ENCODE measurements at places on chromosomes 4 and X.

DNA sequence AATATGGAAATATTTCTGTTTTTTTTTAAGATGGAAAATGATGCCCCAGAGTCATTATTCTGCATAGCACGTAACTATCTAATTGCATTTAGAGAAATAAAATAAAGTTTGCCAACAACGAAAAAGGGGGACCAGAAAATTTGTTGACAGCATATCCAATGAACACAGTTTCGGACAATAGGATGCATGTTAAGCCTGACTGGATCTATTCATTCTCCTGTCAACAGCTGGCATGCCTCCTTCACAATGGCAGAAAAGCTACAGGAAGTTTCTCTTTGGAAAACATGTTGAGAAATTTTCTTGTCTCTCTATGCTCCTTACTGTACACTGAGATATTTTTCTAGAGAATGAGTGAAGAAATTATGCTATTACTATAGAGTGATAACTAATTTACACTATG is 262.5 kb downstream of the GRID2 start:
- DNase-seq = no peak

GRCh38 chr4:100422894-100423293 is 94.9 kb downstream of the EMCN start:
- no peak for DNase-seq

GRCh38 chrX:145549496-145549895 is 268.1 kb upstream of the SLITRK2 start:
- no peak for DNase-seq

DNA sequence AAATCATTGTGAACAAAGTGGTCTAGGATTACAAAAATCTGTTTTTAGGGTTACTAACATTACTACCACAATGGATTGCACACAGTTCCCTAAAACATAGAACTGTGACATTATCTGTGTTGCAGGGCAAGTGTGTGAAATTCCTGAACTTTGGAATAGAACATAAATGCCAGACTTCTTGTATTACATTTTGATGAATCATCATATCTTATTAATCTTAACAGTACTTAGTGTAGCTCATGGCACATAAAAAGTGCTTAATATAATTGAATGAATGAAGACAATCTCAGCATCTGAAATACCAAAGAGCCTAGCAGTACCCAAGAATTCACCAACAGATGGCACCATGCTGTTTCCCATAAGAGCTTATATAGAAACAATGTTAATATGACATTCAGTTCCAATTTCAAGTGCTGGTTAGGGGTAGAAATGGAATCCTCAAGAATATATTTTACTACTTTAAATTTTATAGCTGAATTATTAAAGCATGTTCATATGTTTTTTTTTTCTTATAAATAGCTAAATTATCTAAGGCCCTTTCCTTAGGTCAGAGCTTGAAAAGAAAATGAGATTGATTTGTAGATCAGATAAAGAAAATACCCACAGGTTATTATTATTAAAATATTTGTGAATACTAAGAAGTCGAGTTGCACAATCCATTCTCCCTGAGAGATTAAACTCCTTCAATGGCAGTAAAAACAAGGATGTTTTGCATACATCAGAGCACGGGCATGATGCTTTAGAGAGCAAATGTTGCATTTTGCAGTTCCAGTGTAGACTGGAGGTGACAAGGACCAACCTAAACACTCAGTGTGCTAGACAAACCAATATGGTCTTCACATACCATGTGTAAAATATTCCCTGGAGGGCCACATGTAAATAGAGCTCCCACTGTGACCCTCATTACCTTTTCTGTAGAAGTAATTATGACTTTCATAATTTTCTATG is 25.7 kb upstream of the SHISA3 start:
- no peak for DNase-seq

DNA sequence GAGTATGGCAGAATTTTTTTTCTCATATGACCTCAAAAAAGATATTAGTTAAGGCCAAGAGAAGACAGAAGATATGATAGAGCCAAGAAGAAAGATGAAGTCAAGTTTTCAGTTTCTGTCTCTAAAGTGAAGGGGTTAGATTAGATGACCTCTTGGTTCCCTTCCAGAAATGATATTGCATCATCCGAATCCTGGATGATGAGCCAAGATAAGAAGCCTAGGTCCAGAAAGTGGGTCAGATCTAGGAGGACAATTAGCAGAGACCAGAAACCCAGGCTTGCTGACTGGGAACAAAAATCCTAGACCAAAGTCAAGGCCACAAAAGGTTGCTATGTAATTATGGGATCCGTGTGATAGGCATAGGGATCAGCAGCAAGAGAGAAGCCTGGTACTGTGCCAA is 20.2 kb downstream of the SATL1 start:
- DNase-seq = no peak

DNA sequence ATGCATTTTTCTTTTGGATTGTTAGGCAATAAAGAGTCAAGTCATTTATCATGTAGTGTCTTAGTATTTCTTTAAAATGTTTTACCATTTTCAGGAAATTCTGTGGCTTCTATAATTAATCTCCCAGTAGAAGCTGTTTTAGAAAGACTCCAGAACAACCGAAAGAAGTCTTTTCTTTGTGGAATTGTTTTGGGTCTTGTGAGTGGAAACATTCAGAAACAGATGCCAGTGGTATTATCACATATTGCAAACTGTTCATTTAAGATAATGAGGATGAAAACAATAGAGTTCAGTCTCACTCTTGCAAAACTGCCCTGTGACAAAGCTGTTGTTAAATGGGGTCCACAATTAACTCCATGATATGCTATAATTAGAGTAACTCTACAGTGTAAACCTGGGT is 211.2 kb upstream of the KIT start:
- DNase-seq = no peak

DNA sequence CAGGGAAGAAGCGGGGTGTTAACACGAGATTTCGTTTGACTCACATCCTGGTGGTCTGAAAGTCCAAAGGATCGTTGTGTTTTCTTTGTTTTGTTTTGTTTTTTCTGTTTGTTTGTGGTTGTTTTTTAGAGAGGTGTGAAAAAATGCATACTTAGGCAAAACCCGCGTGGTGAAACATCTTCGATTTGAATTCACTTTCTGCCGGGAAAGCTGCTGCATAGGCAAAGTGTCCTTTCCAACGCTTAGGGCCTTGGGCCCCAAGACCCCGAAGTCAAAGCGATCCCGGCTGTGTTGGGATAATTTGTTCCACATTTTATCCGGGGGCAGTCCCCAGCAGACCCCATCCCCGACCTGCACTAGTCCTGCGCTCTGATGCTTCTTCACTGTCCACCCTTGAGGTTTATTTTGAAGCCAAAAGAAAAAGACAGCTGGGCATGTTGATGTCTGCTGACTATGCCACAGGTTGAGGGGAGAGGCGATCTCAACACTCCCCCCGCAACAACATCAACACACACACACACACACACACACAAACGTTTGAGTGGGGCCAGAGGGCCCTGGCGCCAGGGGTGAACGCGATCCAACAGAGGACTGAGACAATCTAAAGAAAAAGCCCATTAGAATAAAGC is 2.0 kb downstream of the MSX1 start:
- DNase-seq = no peak

DNA sequence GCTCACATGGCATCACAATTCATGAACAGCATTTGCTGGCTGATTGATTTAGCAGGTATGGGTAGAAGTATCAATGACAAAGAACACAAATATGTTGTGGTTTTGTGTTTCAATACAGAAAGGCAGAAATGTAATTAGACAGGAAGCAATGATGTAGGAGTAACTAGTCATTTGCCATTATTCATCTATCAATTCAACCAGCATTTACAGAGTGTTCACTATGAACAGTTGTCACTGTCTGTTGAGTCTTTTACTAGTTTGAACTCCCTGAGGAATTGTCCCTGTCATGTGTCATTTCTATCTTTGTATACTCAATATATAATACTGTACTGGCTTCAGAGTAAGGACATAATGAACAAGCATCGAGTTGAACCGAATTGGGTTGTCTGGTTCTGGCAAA is 51.5 kb upstream of the ARHGAP24 start:
- no peak for DNase-seq

DNA sequence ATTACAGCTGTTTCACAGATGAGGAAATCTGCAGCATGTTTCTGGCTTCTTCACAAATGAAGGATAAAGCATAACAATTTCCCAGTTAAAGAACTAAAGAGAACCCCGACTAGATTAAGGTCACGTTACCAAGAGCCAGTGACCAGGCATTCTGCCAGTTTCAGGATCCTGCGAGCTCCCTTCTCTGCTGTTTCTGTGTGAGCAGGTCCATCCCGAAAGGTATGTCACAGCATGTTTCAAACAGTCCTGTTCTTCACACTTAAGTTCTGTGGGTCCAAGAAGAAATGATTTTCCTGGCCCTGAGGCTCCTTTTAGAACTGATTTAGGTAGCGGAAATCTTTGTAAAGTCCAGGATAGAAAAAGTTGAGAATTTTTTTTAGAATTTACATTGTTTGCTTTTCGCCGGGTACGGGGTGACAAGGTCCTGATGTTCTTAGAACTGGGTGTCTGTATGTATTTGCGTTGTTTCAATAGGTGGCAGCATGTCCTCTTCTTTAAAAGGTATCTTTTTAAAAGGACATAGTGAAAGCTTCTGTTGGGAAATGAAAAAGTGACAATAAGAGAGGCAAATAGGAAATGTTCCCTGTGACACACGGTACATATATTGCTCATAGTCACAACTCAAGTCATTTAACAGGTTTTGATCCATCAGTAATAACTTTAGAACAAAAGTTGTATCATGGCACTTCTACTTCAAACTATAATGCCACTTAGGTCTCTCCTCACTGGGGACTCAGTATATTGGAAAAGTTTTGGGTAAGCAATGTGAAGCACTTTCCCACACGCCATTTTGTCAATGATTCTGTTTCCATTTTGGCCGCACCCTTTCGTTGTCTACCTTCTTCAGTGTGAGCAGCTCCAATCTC is 18.4 kb downstream of the IL21 start:
- DNase-seq = no peak

GRCh38 chr4:47525154-47525819 is 40.2 kb downstream of the ATP10D start:
- DNase-seq = no peak

DNA sequence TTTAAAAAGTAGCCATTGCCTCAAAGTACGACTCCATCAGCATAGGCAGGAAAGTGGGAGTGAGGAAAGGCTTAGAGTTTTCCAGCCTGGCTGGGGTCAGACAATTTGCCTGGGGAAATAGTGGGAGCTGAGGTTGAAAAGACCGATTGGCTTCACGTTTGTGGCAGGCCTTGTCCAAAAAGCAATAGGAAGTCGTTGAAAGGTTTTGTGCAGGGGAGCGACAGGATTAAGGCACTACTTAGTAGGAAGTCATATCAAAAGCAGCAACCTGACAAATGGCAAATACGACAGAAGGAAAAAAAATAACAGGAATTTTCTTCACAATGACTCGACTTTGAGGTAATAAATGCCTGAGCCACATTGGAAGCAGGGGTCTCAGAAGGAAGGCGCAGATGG is 691 bp upstream of the EREG start:
- DNase-seq = no peak

GRCh38 chrX:508163-508562 is 121.5 kb upstream of the PPP2R3B start:
- no peak for DNase-seq

- no peak for DNase-seq
Measured at GRCh38 chr4:169189372-169189771, 81.4 kb downstream of the SH3RF1 start.

DNA sequence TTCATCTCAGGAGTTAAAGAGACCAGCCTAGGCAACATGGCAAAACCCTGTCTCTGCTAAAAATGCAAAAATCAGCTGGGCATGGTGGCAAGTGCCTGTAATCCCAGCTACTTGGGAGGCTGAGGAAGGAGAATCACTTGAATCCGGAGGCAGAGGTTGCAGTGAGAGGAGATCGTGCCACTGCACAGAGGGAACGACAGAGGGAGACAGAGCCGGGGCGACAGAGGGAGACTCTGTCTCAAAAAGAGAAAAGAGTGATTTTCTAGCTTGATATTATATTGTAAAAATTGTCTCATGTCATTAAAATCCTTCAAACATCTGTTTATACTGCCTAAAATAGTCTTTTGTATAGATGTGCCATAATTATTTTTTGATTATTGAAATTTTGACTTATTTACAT is 225.4 kb upstream of the AGA start:
- DNase-seq = no peak

DNA sequence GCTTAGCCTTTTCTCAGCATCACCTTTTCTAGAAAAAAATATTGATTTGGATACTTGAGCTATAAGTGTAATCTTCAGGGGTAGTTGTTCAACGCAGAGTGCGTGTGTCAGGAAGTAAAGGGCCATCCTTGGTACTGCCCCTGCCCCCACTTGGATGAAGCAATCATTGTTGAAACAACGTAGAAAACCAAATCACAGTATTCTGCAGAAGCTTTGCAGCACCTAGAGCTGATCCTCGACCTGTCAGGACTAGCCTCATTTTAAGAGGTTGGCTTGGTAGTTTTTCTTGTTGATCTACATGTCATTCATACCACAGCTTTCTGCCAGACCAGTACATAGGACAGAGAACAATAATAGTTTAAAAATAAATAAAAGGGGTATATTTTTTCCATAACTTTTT is 65.3 kb upstream of the MYOZ2 start:
- DNase-seq = no peak

DNA sequence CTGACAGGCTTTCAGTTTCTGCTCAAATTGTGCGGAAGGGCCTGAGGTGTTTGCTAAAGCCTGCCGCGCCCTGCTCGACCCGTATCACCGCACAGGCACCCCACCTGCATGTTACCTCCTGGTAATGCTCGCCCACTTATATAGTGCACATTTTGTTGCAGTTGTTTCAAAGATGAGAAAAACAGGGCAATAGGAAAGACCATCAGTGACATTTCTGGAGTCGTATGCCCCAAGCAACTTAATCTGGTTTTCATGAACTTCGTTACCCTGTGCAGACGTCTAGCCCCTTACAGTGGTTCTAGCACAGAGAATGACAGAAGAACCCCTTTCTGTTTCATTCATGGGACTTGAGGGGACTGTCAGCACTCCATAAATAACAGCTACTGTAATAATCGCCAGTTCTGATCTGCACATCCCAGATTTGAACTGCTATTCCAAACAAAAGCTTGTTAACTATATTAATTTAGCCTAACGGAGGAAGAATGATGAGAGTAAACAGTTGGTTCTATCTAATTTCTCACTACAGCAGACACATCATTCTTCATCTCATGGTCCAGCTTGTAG is 940 bp upstream of the DCTD start:
- DNase-seq = no peak
